Stimulated activated CD8-positive, alpha-beta memory T cell treated with anti-CD3 and anti-CD28 coated beads, Interleukin-2, amount 100 ng/mL, for 1 hour (primary cell): ENCODE measurements at places on chromosomes 4 and X.

DNA sequence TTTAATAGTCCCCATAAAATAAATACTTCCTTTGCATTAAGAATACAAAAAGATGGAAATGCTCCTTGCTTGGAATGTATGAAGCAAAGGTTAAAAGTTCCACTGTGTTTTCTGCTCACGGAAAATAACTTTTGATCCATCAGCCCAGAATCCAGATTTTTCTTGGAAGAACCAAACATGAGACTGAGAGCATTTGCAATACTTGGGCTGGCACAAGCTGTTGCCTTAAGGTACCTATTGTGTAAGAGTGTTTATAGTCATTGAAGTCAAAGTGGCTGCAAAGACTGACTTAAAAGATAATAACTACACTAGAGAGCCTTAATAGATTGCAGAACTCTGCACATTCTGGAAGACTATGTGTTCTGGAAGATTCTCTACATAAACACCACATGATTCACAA lies 281.4 kb downstream of the RAB28 start:
- no peak for DNase-seq

GRCh38 chr4:80219301-80220025 lies 22.2 kb downstream of the PRDM8 start:
- DNase-seq: no peak

GRCh38 chrX:74521961-74522751 lies 92.3 kb downstream of the RLIM start:
- no peak for DNase-seq

DNA sequence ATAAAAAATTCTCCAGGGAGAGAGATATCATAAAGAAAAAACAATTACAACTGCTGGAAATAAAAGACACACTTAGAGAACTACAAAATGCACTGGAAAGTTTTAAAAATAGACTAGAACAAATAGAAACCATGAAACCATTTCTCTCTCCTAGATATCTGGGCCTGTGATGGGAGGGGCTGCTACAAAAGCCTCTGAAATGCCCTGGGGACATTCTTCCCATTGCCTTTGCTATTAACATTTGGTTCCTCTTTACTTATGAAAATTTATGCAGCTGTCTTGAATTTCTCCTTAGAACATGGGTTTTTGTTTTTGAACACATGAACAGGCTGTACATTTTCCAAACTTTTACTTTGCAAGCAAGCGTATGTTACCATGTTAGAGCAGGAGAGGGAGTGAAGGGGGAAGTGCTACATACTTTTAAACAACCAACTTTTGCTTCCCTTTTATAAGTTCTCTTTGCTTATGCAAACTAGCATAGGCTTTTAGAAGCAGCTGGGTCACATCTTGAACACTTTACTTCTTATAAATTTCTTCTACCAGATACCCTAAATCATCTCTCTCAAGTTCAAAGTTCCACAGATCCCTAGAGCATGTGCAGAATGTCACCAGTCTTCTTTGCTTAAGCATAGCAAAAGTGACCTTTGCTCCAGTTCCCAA lies 47.9 kb upstream of the PACRGL start:
- no peak for DNase-seq

DNA sequence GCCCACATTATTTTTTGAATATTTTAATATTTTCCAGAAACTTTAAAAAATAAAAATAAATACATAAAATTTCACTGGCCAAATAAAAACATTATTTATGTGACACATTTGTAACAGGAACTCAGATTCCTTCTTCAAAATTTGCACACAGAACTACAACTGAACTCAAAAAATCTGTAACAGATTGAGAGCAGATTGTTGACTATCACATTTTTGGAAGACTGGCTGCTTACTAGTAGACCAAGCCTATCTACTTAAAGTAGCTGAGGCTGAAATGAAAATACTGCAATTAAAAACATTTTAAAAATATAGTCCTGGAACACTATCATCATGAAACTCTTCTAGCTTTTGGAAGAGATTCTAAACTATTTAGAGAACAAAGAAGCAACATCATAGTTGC lies 203.9 kb downstream of the SH3BGRL start:
- DNase-seq: no peak

GRCh38 chr4:81620442-81620841 lies 148.7 kb upstream of the RASGEF1B start:
- no peak for DNase-seq

DNA sequence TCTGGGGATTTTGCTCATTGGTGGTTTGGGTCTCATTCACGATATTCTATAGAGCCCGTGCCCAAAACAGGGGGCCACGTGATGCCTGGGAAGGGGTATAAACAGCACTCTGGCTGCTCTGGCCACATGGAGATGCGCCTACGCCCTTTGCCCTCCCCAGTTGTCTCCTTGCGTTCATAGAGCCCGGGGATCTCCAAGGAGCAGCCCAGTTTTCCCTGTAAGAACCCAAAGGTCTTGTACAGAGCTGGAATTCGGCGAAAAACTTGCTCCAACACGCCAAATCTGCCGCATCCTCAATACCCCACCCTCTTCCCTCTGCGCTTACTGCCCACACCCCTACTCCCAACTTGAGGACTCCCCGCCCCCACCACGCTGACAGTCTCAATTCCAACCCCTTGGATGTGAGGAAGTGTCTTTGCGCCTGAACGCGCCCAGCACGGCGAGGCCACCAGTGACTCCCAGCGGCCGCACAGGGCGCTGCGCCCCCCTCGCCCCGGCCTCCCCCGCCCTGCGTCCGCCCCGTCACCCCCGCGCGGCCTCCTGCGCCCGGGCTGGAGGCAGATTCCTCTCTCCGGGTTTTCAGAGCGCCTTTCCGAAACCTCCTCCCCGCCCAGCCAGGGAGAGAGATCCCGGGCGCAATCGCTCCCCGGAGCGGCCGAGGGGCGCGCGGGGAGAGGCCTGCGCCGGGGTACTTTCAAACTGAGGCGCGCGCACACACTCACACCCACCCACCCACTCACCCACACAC lies at the start of gene NHS:
Gene NHS, plus strand, starts transcription at position 582 of the 748 bp plus-strand sequence. CDS start 558 bp downstream, outside the sequence.
- no peak for DNase-seq

- no peak for DNase-seq
Measured at GRCh38 chr4:138643827-138644226, 371.8 kb upstream of the NOCT start.

DNA sequence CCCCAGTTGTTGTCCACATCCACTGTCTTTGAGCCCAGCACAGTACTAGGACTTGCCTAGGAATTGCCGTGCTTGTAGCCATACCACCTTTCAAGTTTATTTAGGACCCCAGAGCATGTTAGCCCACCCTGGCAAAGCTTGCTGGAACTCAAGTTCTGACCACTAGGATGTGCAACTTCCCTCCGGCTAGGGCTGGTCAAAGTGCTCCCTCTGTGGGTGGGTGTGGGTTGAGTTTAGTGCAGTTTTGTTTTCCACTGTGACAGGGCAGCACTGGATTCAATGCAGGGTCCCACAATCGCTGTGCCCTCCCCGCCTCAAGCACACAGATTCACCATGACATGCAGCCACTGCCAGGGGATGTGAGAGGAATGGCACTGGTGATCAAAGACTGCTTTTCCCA lies 96.0 kb downstream of the RASGEF1B start:
- DNase-seq: no peak

DNA sequence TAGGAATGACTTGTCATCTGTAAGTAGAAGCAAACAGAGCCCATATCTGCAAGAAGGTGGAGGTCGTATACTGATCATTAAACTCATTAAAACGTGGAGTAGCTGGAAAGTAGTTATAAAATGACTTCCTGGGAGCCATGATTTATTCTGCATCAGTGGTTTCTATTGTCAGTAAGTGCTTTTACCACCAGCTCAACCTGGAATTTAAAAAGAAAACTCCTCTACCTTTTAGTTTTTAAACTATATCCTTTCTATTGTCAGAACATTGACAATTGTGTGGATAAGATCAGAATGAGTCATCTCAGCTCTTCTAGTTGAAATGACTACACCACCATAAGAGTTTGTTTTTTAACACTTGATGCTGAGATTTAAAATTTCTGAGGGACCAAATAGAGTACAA lies 651.2 kb upstream of the GALNT7 start:
- DNase-seq: no peak

- DNase-seq: no peak
Measured at GRCh38 chr4:5858020-5858769, 34.7 kb downstream of the CRMP1 start.

GRCh38 chrX:6024204-6024603 lies 204.5 kb downstream of the NLGN4X start:
- DNase-seq: no peak

DNA sequence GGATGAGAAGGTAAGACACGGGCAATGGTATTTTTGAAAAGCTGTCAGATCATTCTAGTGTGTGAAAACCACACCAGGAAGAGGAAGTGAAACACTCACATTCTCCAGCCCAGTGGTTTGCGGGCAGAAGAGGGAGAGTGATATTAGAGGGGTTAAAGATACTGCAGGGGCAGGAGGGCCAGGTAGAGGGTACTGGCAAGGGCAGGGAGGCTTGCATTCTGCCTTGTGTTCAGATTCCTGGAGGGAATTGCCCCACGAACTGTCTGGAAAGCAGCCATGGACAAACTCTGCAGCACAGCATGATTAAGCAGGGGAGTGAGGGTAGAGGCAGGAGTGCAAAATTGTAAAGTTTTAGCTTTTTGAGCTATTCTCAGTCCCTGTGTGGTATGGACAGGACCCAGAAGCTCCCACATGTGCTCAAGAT lies 30.9 kb downstream of the NIPAL1 start:
- peak; percentile 44 for DNase-seq

DNA sequence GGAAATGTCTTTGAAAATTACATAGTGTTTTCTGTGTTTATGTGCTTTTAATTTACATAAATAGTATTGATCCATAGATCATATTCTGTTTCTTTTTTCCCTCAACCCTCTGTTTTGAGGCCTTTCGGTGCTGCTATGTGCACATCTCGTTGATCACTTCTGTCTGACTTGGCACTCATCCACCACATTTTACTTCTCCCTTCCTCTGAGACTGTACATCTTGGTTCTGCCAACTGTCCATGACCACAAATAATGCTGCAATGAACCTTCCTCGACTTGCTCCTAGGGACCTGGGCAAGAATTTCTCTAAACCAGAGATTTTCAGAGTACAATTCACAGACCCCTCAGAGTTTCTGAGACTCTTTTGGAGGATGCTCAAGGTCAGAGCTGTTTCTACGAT lies 74.4 kb downstream of the RTL5 start:
- DNase-seq: no peak

GRCh38 chr4:26349496-26349895 lies 28.7 kb downstream of the RBPJ start:
- no peak for DNase-seq

GRCh38 chrX:39261446-39262147 lies 460.3 kb downstream of the MID1IP1 start:
- no peak for DNase-seq

- no peak for DNase-seq
Measured at GRCh38 chr4:2953496-2953895, 9.7 kb downstream of the NOP14 start.

GRCh38 chr4:5706486-5707290 lies 1.7 kb downstream of the EVC2 start:
- no peak for DNase-seq

GRCh38 chrX:111498538-111499103 lies 12.8 kb upstream of the SERTM2 start:
- DNase-seq: no peak

DNA sequence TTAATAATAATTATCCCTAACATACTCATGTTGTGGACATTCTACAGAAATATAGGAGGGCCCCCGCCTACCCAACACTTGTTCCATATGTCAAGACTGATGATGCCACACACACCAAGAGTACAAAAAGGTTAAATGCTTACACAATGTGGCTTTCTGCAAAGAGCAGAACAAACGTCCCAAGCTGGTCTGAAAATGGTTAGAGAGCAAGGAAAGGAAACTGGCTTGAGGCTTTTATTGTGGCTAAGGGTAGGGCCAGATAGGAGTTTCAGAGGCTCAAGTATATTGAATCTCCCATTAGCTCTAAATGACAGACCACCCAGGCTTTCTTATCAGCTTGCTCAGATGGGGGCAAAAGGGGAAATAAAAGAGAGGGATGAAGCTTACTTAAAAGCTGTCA lies 134.1 kb upstream of the C1QTNF7 start:
- no peak for DNase-seq

- DNase-seq: no peak
Measured at GRCh38 chrX:37388413-37388812, 39.2 kb downstream of the PRRG1 start.

GRCh38 chrX:136047016-136047642 lies 61.9 kb downstream of the SLC9A6 start:
- no peak for DNase-seq

DNA sequence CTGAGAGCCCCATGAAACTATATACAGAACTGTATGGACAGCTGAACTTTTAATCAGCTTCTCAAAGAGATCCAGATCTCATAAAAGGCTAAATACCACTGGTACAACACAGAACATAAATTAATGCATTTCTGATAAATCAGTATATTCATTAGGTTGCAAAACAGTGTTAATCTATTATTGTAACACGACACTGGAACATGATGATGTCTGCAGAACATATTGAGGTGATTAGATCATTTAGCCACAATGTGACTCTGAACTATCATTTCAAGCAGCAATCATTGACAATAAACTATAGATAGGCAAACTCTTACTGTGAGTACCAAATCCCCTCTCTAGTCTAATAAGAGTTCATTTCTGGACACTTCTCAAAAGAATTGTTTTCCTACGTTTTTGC lies 50.3 kb downstream of the GASK1B start:
- no peak for DNase-seq

GRCh38 chrX:22300130-22300529 lies 27.4 kb downstream of the CBLL2 start:
- no peak for DNase-seq

DNA sequence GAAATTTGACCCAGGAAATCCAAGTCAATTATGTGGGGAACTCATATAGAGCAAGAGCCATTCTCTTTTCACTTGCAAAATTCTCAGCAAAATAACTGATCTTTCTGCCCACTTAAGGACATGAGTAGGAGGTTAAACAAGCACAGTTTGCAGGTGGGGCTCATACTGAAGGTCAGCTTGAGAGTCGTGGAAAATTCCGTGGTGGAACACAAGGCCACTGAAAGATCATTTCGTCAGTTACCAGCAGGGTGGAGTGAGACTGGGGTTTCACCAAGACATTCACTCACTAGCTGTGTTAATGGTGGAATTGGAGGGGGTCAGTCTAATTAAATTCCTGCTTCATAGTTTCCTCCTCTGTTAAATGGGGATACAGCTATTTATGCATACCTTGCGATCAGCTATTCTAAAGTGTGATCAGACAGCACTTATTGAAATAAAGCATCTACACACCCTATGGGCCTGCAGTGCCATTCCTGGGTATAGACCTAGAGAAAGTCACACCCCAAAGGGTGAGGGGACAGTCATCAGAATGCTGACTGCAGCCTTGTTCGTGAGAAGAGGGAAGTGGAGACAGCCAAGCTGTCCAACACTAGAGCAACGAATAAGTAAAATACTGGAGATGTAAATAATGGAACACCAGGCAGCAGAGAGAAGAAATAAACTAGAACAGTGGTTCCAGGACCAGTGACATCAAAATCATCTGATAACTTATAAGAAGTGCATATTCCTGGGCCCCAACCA lies 42.7 kb upstream of the CLNK start:
- no peak for DNase-seq

- no peak for DNase-seq
Measured at GRCh38 chr4:77697860-77698590, 92.4 kb downstream of the CXCL13 start.
